ENCODE measurements at places on chromosomes 1 and 21.

- DNase-seq: no peak
Measured at GRCh38 chr1:15732686-15733081, 3.4 kb upstream of the SLC25A34 start.

DNA sequence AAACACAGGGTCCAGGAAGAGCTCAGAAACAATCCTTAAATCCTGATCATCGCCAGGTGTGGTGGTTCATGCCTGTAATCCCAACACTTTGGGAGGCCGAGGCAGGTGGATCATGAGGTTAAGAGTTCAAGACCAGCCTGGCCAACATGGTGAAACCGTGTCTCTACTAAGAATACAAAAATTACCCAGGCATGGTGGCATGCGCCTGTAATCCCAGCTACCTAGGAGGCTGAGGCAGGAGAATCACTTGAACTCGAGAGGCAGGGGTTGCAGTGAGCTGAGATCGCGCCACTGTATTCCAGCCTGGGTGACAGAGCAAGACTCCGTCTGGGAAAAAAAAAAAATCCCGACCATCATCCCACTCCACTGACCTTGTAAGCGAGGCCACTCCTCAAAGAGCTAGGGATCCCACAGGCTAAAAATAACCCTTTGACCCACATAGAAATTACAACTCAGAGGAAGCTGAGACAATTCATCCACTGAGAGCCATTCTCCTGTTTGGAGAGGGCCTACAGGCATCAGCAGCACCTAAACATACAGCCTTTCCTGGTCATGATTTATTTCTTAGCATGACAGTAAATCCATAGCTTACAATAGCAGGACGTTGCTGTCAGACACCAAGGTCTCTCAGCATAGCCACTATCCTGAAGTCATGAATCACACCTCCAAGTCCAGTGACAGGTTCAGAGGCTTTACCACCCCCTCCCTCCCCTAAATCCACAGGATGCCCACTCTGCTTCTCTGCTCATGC lies 66.7 kb downstream of the TGFBR3 start:
- DNase-seq: no peak

DNA sequence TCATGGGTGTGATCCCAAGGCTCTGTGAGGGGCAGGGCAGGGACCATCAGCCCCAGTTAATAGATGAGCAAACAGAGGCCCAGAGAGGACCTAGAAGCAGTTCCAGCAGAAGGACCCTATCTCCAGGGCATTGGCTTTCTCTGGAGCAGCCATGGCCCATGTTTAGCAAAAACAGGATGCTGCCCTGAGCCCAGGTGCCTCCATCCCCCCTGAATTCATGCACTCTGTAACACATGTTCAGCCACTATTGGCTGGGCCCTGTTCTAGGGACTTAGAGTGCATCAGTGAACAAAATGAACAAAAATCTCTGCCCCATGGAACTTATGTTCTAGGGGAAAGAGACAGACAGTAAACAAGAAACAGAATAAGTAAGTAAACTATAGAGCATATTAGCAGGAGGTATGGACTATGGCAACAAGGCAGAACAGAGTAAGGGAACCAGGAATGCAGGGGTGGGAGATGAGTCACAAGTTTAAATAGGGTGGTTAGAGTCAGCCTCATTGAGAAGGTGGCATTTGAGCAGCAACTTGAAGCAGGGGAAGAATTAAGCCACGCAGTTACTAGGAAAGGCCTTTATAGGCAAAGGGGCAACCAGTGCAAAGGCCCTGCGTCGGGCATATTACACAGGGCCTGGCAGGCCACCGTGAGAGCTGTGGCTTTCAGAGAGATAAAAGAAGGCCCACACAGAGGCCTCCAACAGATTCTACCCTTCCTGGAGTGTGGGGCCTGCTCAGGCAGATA lies 185.9 kb upstream of the EDN2 start:
- no peak for DNase-seq

DNA sequence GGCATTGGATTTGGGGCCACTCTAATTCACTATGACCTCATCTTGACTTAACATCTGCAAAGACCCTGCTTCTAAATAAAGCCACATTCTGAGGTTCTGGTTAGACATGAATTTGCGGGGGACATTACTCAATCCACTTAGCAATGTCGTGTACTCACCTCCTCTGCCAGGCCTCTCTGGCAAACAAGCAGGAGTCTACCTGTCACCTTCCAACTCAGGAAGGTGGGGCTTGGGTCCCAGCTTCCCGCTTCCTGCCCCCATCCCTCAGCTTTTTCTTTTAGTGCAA lies 177.8 kb downstream of the PSMG1 start:
- no peak for DNase-seq

DNA sequence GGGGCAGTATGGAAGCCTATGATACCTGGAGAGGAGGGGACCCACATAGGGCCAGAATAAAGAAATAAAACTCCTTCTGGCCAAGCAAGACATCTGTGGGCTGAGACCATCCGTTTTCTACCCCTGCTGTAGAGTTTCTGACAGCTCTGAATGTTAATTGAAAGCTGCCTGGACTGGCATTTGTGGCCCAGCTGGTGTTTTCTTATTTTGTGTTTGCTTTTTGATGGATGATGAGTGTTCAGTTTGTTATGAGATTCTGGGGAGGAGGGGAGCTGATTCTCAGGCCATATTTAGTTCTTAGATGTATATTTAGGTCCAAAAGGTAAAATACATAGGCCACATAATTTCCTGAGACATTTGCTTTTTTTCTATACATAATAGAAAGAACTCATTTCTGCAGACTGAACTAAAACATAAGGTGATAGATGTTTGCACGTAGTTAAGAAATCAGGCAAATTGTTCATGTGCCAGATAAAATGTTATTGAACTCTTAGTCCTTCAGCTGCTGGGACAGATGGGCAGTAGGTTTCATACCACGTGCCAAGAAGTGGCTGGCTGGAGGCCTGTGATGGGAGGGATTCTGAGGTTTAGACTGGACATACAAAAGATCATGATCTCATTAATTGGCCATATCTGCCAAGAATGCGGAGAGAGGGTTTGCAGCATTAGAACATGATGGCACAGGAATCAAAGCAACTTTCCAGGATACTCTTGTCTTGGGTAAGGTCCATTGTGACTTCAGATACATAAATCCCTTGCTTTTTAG lies 54.1 kb downstream of the DSCAM start:
- DNase-seq: no peak

- DNase-seq: no peak
Measured at GRCh38 chr1:35807614-35808449, at the start of gene AGO4. Gene AGO4, plus strand, starts transcription at chr1:35808016. Its CDS starts 401 bp downstream, at chr1:35808417.

DNA sequence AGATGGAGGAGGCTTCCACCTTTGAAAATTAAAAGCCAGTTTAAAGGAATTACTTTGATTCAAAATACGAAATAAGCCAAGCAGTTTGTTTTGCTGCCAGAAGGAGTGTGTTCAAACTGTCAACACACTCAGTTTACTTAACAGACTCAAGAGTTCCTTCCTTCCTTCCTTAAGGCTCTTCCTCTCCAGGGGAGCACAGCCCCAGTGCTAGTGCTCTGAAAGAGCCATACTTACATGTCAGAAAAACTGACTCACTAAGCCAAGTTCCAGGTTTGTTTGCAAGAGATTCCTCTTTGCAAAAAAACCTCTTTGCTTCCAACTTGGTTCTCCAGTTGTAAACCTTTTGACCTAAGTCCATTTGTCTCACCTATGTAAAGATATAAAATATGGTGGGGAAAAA lies 14.3 kb downstream of the SETD4 start:
- no peak for DNase-seq

DNA sequence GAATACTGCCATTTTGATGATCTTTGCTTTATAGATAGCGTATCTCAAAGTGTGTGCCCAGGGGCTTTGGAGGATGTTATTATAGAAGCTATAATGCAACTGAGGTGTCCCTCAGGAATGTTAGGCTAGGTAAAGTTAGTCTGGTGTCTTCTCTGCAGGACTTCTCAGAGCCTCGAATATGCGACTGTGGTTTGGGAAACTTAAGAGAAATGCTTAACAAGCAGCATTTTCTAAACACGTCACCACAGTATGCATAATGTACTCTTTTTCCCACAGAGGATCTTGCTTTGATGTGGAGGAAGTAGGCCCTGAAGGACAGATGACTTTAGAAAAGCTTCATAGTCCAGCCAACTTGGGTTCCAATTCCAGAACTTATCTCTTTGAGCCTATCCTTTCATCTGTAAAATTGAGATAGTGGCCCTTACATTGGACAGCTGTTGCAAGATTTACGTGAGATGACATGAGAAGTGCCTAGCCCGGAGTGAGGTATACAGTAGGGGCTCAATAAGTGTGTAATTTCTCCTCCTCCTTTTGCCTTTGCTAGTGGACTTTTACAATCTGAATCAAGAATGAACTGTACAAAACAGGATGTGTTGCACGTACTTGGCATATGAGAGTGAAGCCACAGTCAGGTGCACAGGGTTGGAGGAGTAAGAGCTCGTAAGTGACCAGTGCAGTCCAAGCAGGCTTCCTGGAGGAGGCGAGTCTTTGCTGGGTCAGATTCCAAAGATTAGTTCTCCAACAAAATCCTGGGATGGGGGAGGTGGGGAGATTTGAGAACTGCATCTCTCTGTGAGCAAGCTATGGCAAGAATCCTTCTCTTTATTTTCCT lies 29.7 kb upstream of the TRABD2B start:
- no peak for DNase-seq

GRCh38 chr1:188719735-188720134 lies 1757.9 kb downstream of the BRINP3 start:
- DNase-seq: no peak

GRCh38 chr1:40877698-40878097 lies 15.5 kb upstream of the CITED4 start:
- DNase-seq: no peak

DNA sequence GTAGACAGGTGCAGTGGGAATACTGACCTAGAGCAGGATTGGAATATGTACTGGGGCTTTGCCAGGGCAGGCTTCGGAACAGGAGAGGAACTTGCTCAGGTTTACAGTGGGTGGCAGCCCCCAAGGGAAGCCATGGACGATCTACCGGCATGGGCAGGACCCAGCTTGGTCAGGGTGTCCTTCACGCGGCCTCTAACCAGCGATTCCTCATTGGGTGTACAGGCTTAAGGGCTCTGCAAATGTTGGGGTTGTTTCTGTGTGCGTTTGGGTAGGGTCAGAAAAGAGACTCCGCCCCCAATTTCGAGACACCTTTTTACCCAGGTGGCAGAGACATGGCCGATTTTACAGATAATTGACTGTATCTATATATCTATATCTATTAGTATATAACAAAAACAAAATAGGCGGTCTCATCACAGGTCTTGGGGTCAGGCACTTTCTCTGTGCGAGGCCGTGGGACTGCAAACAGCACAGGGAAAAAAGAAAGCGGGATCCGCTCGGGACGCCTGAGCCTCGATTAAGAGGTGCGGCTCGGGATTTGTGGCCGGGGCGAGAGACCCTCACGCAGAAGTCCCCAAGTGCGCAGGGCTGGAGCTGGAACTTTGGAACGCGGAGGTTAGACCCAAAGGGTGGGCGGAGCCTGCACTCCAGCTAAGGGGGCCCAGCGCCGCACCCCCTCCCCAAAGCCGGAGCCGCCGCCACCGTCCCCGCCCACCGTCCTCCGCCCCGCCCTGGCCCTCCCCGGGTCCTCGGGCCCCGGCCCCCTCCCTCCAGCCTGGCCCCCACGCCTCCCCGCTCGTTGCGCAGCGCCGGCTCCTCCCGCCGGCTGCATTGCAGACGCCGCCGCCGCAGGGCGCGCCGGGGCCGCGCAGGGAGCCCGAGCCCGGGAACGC lies 67.5 kb upstream of the VAMP3 start:
- no peak for DNase-seq

DNA sequence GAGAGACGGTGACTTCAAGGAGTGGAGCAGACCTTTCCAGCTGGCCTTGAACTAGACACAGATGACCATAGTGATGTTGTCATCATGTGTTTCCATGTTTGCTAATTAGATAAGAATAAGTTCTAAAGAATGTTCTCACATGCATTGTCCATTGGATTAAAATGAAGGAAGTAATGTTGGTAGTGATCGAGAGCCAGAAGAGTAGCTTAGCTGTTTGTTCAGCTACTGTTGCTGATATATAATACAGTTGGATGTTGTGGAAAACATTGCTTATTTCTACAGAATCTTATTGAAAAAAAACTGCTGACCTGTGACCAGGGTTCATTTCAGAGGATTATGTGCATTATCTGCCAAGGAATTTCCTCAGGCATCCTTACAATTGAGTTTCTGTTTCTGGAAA lies 249.1 kb upstream of the POGK start:
- no peak for DNase-seq

DNA sequence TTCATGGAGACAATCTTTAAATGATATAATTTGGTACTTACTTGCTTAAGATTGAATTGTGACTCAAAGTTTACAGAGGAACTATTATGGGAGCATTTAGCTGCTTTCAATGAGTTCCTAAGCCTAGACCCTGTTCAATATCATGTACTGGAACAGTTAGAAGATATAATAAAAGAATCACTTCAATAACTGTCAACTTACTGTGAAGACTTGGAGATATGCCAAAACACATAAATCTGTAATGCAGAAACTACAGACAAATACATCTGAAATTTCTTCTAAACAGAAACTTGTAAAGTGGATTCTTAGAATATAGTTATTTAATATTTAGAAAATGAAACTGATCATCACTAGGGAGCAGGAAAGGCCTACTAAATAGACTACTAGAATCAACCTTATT lies 259.3 kb downstream of the HLX start:
- no peak for DNase-seq

- DNase-seq: no peak
Measured at GRCh38 chr1:40058453-40059337, 18.2 kb downstream of the CAP1 start.

GRCh38 chr1:23601135-23601967 lies 42.0 kb upstream of the ID3 start:
- DNase-seq: no peak

- DNase-seq: peak; percentile 17
Measured at GRCh38 chr1:6052543-6053205, 7.0 kb downstream of the KCNAB2 start.

DNA sequence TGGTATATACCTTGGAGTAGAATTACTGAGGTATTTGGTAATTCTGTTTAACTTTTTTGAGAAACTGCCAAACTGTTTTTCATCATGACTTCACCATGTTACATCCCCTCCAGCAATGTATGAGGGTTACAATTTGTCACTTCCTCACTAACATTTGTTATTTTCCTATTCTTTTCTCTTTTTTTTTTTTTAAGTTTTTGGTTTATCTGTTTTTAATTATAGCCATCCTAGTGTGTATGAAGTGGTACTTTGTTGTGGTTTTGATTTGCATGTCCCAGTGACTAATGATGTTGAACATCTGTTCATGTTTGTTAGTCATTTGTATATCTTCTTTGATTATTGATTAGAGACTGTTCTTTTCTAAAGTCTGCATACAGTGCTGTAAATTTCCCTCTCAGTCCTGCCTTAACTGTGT lies 147.3 kb downstream of the HS2ST1 start:
- no peak for DNase-seq

DNA sequence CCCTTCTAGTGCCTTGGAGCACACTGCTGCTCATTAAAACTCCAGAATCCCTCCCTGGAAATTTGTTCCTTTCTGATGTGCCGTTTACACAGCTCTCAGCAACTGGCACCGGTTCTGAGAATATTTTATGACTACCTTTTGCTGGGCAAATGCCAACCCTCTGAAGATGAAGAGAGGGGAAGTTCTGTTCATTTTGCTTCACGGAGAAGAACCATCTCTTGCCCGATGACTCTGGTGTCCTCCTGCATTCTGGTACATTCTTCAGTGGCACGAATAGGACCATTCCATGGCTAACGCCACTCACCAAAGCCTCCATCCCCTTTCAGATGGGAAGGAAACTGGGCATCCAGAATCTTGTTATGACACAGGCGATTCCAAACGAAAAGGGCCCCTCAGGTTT lies 96.2 kb upstream of the SIM2 start:
- DNase-seq: no peak

- no peak for DNase-seq
Measured at GRCh38 chr1:167502719-167503462, 15.4 kb downstream of the CD247 start.

Measured in activated CD8-positive, alpha-beta memory T cell treated with anti-CD3 and anti-CD28 coated beads for 4 hours (primary cell).